Colonic mucosa (tissue), 4 donors: ENCODE measurements at places on chromosomes 6 and 20. TPM values are rescaled to one million over a fixed set of nuclear protein-coding genes. Genes with fewer than 3 reads are reported as not detected.

DNA sequence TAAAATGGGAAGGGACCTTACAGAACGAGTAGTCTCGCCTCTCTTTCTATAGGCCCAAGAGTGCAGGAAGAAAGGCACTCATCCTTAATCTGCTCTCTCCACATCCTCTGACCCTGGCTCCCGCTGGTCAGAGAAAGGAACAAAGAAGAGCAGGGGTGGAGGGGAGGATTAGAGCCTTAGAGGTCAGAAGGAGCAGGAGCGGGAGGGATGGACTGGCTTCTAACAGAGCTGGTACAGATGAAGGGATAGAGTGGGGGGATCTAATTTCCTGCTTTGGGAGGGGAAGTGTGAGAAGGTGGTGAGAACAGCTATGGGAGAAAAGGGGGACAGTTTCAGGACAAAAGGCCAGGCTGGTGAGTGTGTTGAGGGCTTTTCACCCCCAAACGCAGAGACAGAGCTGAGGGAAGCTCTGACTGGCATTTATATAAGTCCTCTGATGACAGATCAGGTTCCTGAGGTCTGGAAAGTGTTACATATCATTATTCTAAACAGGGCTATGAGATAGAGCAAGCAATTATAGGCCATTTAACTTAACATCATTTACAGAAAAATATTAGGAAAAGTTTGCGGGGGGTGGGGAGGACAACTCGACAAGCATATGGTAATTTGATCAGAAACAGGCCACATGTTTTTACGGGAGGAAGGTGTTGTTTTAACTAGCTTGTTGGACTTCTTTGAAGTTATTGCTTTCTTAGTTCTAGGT is 111.1 kb downstream of the FOXC1 start:
- no peak overlapping the region for H3K27ac ChIP-seq
- H3K4me1 ChIP-seq = no peaks in the 10 kb centered on the region
- H3K36me3 ChIP-seq = no peaks in the 10 kb centered on the region
- no peak overlapping the region for H3K4me3 ChIP-seq
- no peak for DNase-seq

- H3K36me3 ChIP-seq = no peaks in the 10 kb centered on the region
- no peak overlapping the region for H3K27ac ChIP-seq
- H3K4me1 ChIP-seq = no peaks in the 10 kb centered on the region
- H3K27me3 ChIP-seq = no peaks in the 10 kb centered on the region
- DNase-seq = no peak
- H3K4me3 ChIP-seq = no peak overlapping the region
These were observed 62.3 kb downstream of the ESR1 start for GRCh38 chr6:151869787-151870186.

DNA sequence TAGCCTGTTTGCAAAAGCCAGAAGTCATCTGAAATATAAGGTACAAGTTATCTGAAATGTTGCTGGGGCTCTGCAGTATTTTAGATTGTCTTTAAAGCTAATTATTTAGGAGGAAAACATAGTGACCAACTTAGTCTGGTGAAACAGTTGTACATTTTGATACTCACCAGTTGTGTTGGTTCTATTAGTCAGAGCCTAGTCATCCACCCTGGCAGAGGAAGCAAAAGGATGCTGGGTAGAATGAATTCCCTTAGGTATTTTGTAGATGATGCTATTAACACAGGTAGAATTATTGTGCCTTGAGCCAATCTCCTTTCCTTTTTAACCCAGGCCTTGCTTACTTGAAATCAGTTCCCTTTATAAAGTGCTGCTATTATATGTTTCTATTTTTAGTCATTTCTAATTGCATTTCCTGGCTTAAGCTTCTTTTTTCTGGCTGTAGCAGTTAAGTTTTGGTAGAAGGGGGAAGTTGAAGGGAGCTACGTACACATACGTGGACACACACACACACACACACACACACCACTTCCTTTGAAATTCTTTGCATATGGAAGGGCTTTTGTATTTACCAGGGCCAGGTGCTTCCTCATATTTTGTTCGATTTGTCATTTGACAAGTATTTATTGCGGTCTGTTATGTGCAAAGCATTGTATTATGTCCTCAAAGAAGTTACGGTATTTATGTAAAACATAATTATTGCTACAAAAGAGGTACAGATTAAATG is 82.4 kb downstream of the RTN4IP1 start:
- peak overlapping the region; percentile 45 for H3K27ac ChIP-seq
- H3K36me3 ChIP-seq = no peaks in the 10 kb centered on the region
- DNase-seq = no peak
- H3K27me3 ChIP-seq = no peaks in the 10 kb centered on the region
- H3K4me3 ChIP-seq = no peak overlapping the region

- H3K27me3 ChIP-seq = no peaks in the 10 kb centered on the region
- no peak overlapping the region for H3K4me3 ChIP-seq
- no peak overlapping the region for H3K27ac ChIP-seq
- no peaks in the 10 kb centered on the region for H3K36me3 ChIP-seq
- no peak for DNase-seq
These were observed 473.9 kb downstream of the PKHD1 start for GRCh38 chr6:51613558-51613957.

Gene NCOA7
- 24.9 TPM for total RNA-seq

Gene UBE3D
- total RNA-seq = 3.8 TPM

DNA sequence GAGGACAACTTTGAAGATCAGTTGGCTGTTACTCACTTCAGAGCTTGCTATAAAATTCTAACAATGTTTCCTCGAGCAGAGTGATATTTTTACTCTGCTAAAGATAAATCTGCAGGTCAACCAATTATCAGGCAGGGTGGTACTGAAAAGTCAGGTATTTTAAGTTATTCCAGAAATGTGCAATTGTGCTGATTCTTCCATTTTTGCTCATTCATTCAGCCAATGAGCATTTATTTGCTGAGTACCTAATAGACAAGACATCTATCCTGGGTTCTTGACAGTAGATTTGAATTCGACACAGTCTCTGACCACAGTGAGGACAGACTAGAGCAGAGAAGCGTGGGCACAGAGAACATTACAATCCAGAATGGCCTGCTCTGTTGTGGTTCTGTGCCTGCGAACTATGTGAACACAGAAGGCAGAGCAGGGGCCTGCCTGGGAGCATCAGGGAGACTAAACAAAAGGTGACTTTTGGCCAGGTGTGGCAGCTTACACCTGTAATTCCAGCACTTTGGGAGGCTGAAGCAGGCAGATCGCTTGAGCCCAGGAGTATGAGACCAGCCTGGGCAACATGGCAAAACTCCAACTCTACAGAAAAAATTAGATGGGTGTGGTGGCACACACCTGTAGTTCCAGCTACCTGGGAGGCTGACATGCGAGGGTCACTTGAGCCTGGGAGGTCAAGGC is 14.8 kb downstream of the TPMT start:
- H3K4me1 ChIP-seq = peaks cover 3% of the 10 kb centered on the region
- no peaks in the 10 kb centered on the region for H3K36me3 ChIP-seq
- peak overlapping the region; percentile 41 for H3K27ac ChIP-seq
- peak; percentile 66 for DNase-seq
- no peaks in the 10 kb centered on the region for H3K27me3 ChIP-seq

Gene KHDC1L
- total RNA-seq = not detected

GRCh38 chr6:111941686-111942330 is 68.6 kb upstream of the FYN start:
- H3K4me1 ChIP-seq = no peaks in the 10 kb centered on the region
- no peak overlapping the region for H3K4me3 ChIP-seq
- no peaks in the 10 kb centered on the region for H3K27me3 ChIP-seq
- no peak overlapping the region for H3K27ac ChIP-seq

DNA sequence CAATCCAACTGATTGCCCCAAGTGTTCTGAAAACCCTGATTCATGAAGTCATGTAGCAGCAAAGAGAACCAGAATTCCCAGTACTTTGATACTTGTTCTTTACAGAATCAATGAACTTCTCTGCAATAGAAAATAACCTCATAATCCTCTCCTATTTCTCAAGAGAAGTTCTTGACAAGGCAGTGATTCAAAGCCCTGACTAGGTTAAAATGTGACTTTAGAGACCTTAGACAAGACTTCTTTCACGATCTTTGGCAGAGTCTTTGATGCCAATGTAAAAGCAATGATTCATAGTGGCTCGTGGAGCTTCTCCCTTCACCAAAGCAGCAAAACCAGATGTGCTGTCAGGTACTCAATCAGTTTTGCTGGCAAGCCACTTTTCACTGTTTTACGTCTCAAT is 95.2 kb downstream of the CDK19 start:
- H3K4me1 ChIP-seq = no peaks in the 10 kb centered on the region
- H3K36me3 ChIP-seq = no peaks in the 10 kb centered on the region
- no peak for DNase-seq
- H3K4me3 ChIP-seq = no peak overlapping the region

Gene CD93
- total RNA-seq = 20.3 TPM
